Prostate gland (tissue), 2 donors: ENCODE measurements at places on chromosomes 5 and 9.

DNA sequence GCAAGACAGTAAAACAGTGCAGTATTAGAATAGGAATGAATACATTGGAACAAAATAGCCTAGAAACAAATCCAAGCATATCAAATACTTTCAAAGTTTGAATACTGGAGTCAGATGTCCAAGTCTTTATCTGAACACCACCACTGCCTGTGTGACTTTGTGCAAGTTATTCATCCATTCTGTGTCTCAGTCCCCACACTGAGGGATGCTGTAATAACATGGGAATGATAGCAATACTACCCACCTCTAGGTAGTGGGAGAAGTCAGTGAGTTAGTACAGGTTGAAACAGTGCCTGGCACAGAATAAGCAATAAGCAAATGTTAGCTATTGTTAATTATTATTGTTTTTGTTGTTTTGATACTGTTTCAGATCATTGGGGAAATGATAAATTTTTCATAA is 130.9 kb downstream of the SUSD1 start:
- DNase-seq: no peak

DNA sequence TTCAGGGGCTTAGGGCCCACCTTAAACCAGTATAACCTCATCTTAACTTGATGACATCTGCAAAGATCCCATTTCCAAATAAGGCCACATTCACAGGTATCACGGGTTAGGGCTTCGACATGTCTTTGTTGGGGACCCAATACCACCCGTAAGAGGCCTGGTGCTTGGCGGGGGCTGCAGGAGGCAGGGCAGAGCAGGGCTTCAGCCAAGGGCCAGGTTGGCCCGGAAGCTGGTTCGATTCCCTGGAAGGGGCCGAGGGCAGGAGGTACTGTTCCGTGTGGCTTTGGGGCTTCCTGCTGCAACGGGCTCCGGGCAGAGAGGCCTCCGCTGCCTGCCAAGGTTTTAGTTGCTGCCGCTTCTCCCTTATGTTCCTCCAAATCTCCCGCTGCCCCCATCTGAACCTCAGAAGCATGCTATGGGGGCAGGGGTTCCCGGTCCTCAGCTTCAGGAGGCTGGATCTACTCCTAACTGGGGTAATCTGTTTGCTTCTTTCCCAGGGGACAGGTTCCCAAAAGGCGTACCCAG is 29.8 kb downstream of the MED10 start:
- DNase-seq: no peak

GRCh38 chr9:108351571-108351970 is 504.2 kb downstream of the ACTL7B start:
- peak; percentile 47 for DNase-seq

- no peak for DNase-seq
Measured at GRCh38 chr9:129336130-129336528, 158.1 kb upstream of the IER5L start.

- DNase-seq: peak; percentile 76
Measured at GRCh38 chr9:127561491-127562278, 50.4 kb upstream of the STXBP1 start.

DNA sequence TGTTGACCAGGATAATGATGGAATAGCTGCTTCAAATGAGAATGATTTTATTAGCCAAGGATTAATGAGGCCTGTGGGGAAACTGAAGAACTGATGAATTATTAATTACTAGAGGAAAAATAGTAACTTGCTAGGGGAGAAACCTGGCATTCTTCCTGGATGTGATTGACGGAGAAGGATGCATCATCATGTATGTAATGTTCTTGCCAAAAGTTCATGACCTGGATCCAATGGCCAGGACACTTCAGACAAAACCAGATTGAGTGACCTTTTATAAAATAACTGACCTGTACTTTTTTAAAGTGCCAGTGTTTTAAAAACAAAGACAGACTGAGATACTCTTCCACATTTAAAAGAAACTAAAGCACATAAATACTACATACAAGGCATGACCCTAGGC is 23.7 kb downstream of the KIAA1191 start:
- DNase-seq: no peak

DNA sequence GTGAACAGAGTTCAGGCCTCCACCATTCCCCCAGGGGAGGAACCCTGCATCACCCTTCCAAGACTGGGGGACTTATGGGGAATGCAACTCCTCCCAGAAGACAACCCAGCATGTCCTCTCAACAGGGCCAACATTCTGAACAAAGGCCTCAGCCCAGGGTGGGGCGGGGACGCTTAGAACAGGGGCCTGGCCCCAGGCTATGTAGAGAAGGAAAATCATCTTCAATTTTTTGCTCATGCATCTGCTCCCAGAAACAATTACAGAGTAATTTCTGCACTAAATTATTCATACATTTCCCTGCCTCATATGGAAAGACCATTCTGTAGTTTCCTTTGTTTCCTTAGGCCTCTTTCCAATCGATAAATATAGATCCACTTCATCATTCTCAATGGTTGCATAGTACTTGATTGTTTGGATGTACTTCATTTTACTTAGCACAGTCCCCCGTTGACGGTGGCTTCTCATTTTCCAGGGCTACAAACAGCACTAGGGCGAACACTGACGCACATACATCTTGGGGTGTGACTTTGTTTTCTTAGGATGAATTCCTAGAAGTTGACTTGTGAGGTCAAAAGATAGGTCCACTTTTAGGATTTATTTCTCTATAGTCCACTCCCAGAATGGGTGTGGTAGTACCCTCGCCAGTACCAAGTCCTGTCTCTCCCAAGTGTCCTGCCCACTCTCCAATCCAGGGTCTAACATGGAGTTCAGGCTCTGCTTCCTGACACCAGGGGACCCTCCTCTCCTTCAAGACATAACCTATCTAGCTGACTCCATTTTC is 27.2 kb upstream of the SMU1 start:
- no peak for DNase-seq

DNA sequence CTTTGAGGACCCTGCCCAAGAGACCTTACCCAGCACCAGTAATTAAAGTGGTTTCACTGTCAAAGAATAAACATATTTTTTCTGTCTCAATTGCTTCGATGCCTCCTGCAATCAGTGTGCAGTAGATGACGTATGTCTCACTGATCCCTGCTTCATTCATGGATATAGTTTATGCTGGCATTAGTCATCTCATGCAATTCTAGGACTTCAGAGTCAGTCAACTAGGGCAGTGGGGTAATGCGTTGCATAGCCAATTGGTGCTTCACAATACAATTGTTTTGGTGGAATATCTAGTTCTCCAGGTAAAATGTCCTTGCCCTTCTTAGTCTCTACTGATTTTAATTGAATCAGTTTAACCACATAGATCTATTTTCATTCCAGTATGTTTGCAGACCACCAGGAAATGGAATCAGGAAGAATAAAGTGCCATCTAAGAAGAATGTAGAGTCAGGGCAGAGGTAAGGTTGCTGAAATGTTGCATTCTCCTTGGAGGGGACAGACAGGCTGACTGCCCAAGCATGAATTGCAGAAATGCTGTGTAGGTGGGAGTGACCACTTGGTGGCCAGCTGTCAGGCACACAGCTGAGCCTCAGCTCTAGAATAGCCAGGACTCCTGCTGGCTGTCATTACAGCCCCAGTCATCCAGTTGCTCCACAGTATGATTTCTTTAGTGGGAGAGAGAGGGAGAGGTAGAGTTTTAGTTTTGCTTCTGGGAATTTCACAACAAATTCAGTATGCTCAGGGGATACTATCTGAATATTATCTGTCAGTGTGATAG is 73.5 kb upstream of the MEGF10 start:
- DNase-seq: no peak

- DNase-seq: peak; percentile 33
Measured at GRCh38 chr5:137344723-137345322, 154.3 kb downstream of the SPOCK1 start.

DNA sequence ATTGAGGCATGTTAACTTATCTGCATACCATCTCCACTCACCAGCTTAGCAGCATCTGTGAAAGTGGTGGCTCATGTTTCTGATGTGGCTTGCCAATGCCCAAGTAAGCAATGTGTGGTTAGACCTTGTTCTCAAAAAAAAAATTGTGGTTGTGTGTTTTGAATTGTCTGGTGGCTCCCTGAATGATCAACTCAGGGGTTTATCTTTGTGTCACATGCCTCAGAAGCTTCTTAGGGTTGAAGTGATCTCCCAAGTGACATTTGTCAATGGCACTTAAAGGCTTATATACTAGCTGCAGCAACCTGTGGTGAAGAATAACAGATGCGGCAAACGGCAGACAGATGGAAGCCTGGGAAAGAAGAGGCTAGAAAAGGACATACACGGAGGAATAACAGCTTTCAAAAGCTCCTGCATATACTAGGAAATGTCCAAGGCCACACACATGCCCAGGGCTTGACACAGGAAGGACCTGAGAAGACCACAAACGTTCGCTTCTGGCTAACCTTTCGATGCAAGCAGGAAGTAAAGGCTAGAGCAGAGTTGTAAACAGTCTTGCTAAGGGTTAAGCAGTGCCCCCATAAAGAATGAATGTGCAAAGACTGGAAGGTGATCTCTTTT is 42.2 kb upstream of the FSD1L start:
- no peak for DNase-seq

DNA sequence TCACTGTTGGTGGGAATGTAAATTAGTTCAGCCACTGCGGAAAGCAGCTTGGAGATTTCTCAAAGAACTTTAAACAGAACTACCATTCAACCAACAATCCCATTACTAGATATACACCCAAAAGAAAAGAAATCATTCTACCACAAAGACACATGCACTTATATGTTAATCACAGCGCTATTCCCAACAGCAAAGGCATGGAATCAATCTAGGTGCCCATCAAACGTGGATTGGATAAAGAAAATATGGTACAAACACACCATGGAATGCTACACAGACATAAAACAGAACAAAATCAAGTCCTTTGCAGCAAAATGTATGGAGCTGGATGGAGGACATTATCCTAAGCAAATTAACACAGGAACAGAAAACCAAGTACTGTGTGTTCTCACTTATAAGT is 42.1 kb downstream of the PRUNE2 start:
- DNase-seq: no peak

DNA sequence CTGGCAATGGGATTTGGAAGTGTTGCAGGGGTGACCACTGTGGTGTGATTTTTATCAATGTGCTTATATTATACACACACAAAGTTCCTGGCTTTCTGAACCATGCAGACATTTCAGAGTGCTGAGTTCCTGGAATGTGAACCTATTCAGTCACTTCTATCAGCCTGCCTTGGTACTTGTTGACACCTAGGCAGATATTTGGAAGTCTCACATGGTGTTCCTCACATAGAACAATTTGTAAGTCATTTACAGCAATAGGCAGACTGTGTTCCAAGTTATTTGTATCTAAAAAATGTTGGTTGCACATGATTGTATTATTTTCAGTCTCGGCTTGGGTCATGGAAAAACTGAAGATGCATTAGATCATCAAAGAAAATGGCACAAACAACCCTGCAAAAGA is 182.2 kb downstream of the SREK1 start:
- no peak for DNase-seq

DNA sequence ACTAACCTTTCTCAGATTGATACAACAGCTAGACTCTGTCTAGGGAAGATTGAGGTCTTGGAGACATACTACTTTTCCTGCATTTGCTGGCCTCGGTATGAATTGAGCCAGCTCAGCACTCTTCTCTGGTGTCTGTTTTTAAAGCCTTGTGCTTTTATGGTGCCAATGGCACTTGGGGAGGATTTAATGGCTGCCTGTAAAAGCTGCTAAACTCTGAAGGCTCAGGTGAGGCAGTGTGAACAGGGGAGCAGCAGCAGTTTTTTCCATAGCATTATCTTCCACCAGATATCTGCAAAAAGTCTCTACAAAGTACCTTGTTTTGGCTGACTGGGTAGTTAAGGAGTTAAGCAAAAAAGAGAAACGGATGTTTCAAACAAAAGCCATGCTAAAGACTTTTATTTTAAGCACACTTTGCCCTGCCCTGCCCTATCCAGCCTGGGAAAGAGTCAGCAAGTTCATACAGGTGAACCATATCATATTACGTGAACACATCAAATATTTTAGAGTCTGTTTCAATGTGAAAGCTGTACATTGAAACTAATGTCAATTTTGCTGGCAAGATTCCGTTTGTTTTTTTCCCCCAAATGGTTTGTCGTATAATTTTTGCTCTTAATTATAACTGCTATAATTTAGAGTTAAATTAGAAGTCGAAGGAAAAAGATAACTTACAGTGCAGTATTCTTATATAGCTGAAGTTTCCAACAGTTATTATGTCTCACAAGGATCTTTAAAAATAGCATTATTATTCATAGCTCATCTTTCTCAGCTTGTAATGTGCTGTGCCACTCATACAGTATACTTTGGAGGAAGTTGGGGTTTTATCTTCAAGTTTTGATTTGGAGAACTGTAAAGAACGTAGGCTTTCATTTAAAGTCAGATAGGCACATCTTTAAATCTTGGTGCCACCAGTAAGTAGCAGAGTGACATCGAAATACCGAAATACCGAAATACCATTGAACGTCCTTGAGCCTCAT is 424.1 kb upstream of the CD180 start:
- no peak for DNase-seq

GRCh38 chr9:33698267-33698666 is 97.1 kb upstream of the PRSS3 start:
- no peak for DNase-seq

GRCh38 chr5:113612060-113612496 is 98.6 kb downstream of the YTHDC2 start:
- DNase-seq: no peak

DNA sequence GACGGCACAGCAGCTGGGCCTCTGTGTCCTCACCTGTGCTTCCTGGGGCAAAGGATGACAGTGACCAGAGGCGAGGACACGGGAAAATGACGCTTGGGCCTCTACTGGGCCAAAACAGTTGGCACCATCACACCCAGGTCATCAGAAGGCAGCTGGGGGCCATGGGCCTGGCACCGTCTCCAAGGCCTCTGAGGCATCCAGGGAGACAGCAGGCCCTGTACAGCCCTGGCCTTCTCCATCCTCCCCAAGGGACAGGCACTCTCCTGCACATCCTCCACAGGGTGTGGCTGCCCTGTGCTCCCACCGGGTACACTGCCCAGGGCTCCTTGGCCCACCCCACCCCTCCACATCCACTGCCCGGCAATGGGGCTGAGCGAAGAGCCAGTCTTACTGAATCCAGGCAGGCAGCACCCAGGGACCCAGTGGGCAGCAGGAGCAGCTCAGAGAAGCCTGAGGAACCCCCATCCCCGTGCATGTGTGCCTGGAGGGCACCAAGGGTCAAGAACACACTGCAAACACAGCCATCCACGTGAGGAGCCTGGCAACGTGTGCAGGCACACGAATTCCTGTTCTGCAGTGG is 4.0 kb downstream of the LPCAT1 start:
- DNase-seq: no peak

GRCh38 chr5:136042665-136043121 is 13.9 kb downstream of the TGFBI start:
- DNase-seq: no peak

DNA sequence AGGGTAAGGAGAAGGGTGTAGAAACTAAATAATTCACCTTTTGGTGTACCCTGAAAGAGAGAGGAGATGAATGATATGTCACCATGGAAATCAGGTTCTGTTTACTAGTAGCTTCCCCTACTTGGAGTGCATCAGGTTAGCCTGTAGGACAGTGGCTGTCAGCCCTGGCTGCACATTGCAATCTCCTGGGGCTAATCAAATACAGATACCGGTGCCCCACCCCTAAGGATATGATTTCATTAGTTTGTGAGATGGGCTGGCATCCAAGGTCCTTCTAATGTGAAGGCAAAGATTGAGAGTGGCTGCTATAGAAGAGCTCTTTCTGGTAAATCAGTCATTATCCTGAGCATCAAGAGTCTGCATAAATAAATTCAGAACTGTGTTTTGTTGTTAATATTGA is 47.2 kb downstream of the INSYN2B start:
- DNase-seq: no peak
